ENCODE measurements at places on chromosomes 2 and 18.

DNA sequence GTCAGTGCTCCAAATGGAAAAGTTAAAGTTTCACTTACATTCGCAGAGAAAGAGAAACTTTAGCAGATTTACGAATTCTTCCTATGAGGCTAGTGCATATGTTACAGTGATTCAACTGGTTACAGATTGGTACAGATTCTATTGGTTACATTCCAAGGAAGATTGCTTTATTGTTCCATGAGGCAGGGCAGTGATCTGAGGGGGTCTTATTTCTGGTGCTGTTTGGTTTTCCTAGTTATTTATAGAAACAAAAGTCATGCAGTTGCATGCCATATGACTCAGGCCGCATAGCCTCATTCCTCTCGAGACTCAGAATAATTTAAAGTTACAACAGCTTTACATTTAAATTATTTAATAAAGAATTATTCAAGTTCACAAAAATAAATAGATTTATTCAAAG, 385.4 kb upstream of the SYT4 start:
- DNase-seq, result no peak

DNA sequence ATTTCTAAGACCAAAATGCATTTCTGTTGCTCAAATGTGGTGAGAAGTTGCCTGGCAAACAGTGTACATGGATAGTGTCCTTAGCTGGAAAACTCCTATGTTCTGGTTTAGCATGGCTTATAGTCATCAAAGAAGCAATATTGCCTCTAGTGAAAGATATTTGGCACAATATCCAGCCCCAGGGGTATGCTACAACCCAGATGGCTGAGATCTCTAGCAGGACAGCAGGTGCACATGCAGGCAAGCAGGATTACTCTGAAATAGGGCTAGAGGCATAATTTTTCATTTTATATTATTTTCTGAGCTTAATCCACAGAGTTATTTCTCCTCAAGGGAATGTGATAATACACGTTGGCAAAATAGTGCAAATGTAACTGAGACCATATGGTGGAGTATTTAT, 34.0 kb downstream of the CCDC195 start:
- DNase-seq, result no peak

DNA sequence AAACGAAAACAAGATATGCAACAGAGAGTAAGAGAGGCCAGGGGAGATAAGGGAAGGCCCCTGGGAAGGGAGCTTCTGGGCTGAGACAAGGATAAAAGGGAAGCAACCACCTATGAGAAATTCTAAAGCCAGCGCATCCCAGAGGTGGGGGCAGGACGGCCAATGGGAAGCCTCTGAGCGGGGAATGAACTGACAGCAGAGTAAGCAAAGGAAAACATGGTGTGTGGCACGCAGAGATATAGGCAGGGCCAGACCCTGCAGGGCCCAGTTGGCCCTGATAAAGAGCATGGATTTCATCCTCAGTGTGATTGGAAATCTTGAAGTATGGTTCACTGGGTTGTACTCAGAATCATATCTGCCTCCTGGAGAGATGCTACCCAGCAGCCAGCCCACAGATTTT, 78.7 kb downstream of the IRS1 start:
- DNase-seq, result no peak

- no peak for DNase-seq
Measured at GRCh38 chr2:183124957-183125255, 663 bp downstream of the NUP35 start.

DNA sequence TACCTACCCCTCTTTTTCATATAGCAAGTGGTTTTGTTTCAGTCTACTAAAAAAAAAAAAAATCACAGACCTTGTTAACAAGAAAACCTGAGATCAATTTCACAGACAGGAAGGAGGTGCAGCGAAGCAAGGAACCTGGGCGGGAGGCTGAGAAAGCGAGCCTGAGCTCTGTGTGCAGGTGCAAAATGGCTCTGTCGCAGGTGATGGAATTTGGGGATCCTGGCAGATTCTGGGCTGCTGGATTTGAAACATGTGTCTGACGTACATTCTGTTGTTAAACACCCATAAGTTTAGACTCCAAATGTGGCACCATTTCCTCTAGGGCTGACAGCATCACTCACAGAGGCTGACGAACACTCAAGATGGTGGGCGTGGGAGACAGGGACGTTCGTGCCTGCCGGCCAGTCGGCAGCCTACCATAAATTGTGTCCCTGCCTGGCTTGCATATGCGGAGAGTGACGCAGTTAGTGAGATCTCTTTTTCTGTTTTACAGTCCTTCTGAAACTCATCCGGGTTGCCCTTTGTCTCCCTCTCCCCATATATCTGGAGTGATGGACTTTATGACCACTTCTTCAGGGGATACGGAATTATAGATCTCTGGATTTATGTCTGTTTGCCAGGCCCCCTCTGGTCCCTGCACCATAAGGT, 8.8 kb upstream of the DDX1 start:
- DNase-seq, result no peak

All from stimulated activated CD8-positive, alpha-beta memory T cell treated with anti-CD3 and anti-CD28 coated beads, Interleukin-4, amount 100 ng/mL, for 4 hours (primary cell).